Hematopoietic multipotent progenitor cell (in vitro differentiated cells): ENCODE measurements at places on chromosomes 3 and 15.

DNA sequence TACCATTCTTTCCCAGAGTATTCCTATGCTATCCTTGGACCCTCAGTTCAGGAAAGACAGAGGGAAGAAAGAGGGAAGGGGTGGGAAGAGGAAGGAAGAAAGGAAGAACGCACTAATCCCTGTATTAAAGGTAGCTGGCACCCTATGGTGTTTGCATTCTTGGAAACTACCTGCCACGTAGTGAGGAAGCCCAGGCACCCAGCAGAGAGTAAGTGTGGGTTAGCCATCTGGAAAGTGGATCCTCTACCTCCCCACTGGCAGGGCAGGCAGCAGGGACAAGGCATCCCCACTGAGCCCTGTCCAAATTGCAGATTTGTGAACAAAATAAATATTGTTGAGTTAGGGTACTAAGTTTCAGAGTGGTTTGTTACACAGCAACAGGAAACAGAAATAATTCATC, 8.8 kb downstream of the RBP1 start:
- no peak for DNase-seq

DNA sequence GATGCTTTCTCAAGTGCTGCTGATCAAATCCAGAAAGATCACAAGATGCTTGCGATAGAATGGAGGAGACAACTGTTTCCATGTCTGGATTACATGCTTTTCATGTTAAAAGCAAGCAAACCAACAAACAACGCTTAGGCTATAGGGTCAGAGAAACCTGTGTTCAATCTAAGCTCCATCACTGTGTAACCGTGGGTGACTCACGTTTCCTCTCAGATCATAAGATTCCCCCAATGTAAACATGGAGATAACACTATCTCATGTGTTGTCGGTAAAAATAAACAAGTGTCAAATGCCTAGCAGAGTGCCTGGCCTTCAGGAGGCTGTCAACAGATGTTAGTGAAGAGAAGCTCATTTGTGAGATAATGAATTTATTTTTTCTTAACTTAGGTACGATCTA, 907.8 kb downstream of the NTRK3 start:
- DNase-seq: no peak

DNA sequence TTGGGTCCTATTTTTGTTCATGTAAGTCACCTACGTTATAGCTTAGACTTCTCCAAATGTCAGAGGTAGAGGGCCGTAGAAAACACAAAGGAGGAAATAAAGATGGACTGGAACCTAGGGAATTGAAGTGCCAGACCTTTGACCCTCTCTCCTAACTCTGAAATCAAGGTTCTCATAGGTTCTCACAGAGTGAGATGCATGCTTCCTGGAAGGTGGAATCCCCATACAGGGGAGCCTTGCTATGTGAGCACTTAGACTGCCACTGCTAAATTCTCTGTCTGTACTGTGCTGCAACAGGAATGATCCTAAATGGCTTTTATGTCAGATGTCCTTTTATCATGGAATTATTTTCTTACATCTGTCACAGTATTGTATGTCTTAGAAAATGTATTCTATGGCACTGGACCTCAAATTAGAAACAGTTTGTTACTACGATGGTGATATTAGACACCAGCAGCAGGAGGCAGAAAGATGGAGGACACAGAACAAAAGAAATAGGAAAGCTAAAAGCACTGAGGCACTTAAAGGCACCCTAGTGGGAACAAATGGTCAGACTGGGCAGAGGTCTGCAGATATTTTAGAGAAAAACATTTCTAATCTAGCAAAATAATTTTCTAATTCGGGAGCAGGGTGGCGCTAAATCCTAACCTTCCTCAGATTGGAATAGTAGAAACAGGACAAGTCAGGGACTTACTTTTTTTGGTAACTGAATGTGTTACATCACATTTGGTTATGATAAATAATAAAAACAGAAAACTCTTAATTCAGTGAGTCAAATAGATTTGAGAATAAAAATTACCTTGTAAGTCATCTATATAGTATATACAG, 60.2 kb upstream of the CDAN1 start:
- no peak for DNase-seq

- no peak for DNase-seq
Measured at GRCh38 chr15:77052556-77052955, 18.4 kb downstream of the TSPAN3 start.

DNA sequence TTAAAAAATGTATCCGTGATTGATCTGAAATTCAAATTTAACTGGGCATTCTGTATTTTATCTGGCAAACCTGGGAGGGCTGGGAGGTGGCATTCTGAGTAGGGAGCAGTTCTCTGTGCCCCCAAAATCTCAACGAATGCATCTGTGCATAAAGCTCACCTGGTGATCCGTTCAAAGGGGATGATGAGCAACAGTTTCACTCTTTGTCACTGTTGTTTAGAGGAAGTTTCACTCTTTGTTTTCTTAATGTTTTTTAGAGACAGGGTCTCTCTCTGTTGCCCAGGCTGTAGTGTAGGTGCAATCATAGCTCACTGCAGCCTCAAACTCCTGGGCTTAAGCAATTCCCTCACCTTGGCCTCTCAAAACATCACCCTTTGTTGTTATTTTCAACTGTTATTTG, 186.7 kb downstream of the SSR3 start:
- DNase-seq: no peak

DNA sequence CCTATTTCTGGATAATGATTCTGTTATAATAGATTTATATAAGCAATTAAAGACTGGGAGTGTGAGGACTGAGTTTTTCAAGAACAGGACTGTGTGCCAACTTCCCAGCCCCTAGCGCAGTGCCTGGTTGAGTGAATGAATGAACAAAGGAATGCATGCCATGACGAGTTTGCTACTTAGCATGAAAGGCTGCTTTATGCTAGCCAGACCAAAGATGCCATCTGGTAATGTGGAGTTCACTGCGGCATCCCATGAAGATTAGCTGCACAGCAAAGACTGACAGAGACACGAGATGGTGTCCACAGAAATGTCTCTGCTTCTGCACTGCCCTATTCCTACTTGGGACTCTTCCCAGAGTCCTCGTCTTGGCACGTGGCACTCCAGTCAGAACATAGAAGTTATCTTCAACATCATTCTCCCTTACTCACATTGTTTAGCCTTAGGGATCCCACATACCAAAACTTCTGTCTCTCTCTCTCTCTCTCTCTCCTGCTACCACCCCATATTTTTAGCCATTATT, 283.9 kb upstream of the CTNNB1 start:
- DNase-seq: no peak

GRCh38 chr3:47380026-47380600, 708 bp upstream of the PTPN23 start:
- DNase-seq: no peak

DNA sequence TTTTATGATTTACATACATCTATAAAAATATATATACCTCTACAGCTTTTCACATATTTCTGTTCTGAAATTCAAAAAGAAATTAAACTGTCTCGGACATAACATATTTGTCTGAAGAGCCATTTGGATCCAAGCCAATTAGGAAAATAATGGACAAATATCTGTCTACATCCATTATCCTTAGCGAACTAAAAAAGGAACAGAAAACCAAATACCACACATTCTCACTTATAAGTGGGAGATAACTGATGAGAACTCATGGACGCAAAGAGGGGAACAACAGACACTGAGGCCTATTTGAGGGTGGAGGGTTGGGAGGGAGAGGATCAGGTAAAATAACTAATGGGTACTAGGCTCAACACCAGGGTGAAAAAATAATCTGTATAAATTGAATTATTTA, 829.4 kb upstream of the ALCAM start:
- no peak for DNase-seq

DNA sequence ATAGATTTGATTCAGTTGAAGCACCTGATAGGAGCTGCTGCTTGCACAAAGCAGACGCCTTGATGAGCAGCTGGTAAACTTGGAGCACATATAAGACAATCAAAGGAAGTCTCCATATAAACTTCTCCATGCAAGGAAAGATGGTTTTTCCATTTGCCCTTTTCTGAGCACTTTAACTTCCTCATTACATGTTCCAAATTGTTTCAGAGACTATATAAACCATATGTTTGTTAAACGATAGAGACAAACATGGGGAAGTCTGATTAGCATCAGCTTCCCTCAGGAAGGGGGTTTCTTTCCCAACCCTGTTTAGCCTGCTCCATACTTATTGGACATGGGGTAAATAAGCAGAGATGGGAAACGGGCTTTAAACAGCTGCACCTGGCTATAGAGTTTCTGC, 88.0 kb downstream of the DHX36 start:
- no peak for DNase-seq

- DNase-seq: peak; percentile 64
Measured at GRCh38 chr3:64030741-64031140, 7.4 kb upstream of the PSMD6 start.

DNA sequence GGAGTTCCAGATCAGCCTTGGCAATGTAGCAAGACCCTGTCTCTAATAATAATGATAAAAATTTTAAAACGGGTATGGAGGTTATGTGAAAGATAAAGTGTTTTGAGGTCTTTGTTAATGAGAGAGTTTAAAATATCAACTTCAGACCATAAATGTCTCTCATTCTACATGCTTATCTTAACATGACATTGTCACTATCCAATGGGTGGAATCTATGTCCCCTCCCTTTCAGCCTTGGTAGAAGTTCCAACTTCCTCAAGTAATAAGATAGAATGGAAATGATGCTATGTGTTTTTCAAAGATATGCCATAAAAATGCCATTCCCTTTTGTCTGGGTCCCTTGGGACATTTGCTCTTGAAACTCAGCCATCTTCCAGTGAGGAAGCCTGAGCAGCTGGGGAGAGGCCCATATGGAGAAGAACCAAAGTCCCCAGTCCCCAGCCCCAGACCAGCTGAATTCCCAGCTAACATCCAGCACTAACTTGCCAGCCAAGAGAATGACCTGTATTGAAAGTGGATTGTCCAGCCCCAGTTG, 17.0 kb downstream of the RPSA start:
- DNase-seq: no peak

DNA sequence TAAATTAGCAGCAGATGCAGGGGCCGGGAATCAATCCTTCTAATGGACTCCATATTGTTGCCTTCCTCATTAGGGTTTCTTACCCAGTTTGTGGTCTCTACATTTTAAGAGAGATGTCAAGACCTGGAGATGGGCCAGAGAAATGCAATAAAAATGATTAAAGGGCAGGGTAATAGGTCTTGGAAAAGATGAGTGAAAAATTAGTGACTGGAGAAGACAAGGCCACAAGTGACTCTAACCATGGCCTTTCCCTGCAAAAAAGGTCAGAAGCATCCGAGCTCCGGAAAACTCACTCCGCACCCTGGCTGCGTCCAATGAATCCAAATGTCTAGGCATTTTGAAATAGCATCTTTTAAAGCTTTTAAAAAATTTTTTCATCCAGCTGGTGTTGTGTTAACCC, 152.8 kb downstream of the ARRDC4 start:
- no peak for DNase-seq

- no peak for DNase-seq
Measured at GRCh38 chr3:51938780-51939425, 2.8 kb downstream of the RRP9 start.

DNA sequence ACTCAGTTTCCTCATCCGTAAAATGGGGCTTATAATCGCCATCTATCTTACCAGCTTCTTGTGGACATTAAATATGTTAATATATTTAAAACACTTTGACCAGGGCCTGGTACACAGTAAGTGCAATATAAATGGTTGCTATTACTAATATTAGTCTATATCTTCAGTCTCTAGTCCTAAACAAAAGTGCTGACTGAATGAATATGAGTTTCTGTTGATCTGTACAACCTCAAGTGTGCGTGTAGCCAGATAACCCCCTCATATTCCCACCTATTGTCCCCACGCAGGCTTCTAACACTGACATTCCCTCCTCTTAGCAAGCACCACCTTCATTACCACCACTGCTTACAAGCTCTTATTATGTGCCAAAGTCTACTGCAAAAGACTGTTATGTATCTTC, 27.6 kb upstream of the LMCD1 start:
- DNase-seq: no peak

- no peak for DNase-seq
Measured at GRCh38 chr15:25947323-25948314, 84.5 kb upstream of the ATP10A start.

DNA sequence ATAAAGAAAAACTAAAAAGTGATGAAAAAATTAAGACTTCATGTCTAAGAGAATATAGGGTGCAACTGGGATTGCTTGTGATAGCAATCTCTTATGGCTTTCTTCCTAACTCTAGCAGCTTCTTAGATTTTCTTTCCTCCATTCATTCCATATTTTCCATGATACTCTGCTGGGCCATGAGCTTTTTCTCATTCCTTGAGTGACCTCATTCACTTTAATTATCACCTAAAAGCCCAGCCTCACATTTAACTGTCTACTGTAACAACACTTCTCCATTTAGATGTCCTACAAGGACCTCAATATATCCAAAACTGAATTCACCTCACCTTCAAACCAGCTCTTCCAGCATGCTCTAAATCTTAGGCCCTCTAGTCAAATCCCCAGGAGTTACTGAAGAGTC, 49.5 kb upstream of the ANKRD28 start:
- DNase-seq: no peak

DNA sequence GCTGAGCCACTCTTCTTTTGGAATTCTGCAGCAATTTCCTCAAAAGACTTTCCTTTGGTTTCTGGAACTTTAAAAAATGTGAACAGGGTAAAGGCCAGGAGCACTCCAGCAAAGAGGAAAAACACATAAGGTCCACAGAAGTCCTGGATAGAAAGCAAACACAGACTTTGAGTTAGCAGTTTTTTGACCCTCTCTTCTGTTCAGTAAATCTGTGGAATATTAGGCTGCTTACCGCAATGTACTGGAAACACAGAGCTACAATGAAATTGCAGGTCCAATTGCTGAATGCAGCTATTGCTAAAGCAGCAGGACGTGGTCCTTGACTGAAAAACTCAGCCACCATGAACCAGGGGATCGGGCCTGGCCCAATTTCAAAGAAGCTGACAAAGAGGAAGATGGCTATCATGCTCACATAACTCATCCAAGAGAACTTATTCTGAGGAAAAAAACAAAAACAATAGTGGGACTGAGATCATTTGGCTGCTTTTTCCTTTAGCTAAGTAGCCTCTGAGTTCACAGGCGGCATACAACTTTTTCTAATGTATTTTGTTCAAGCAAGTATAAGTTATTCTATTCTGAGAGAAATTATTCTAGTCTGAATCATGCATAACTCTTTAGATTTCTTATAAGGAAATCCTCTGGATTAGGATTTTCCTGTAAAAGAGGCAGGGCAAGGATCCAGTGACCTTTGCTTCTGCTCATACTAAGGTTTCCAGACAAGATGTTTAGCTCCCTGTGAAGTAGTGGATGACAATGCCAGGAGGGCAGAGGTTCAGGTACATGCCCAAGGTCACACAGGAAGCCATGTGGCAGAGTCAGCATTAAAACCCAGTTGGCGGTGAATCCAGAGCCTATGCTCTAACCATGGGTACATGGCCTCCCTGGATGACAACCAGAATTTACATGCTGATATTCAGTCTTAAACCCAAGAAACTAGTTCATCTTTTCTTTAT, 28.3 kb downstream of the SLC2A2 start:
- no peak for DNase-seq

GRCh38 chr15:59179717-59180116, 26.9 kb upstream of the LDHAL6B start:
- DNase-seq: no peak

- no peak for DNase-seq
Measured at GRCh38 chr3:45544717-45545296, 49.7 kb upstream of the LIMD1 start.

GRCh38 chr3:66508461-66508860, 7.6 kb upstream of the LRIG1 start:
- no peak for DNase-seq

GRCh38 chr3:22594990-22595389, 608.1 kb upstream of the UBE2E2 start:
- DNase-seq: no peak
